ENCODE measurements at places on chromosomes 2 and 18. TPM values are rescaled to one million over a fixed set of nuclear protein-coding genes. Genes with fewer than 3 reads are reported as not detected.

The SOWAHC gene
- 25.6 TPM for total RNA-seq

DNA sequence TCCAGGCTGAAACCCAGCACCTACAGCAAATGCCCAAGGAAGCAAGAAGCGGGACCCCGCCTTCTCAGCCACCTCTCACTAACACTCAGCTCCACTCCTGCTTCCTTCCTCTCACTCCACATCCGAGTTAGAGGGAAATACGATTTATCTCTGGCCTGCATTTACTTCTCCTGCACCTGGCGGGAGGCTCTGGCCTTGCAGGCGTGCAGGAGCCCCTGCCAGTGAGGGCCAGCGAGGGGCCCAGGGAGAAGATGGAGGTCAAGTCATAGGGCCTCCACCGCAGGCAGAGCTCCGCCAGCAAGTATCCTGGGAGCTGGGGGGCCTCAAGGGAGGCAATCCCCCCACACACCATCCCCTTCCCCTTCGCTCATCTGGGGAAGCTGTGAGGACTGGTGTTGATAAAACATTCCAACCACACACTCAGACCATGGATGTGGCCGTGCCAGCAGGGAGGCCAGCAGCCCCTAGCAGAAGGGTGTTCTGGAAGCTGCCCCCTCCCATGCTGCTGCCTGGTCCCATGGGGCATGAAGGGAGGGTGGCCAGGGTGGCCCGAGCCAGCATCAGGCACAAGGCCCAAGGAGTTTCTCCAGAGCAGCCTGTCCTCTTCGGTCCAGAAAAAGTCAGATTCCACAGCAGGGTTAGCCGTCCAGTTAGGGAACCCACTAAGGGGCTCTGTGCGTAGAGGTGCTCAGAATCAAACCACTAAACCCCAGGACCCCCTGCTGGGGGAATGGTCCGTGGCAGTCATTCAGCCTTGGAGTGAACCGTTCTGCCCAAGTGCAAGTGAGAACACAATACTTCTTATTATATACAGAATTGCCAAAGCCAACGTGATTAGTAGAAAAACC lies 91.2 kb downstream of the HDAC4 start:
- no peak overlapping the region for H3K27ac ChIP-seq
- H3K4me3 ChIP-seq: no peak overlapping the region
- no peaks in the 10 kb centered on the region for H3K27me3 ChIP-seq
- no peaks in the 10 kb centered on the region for H3K4me1 ChIP-seq
- DNase-seq: no peak

The PLGLB1 gene
- total RNA-seq: 0.74 TPM

The KCTD1 gene
- total RNA-seq: 29.5 TPM

DNA sequence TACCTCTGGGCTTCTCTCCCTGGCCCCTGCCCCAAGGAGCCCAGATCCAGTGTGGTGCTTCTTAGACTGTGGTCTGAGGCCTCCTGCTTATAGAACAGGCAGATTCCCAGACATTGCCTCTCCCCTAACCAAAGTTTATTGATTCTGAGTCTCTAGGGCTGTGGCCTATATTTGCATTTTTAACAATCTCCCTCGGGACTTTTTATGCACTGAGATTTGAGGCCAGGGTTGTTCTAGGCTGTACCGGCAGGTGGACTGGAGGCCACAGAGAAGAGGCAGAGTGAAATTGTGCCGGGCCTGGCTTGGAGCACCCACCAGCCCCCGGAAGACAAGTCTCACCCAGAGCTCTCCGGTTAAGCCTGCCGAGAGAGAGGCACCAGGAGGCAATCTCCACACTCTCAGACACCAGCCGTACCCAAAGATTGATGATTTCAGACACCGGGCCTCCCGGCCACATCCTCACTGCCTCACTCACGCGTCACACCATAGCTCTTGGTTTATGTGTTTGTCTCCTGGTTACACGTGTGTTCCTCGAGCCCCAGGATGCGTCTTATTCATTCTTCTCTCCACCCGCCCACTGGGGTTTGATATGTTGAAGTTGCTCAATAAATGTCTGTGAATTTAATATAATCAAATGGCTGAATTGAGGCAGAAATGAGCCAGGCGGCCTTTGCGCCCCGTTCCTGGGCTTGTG lies 203.7 kb downstream of the KLHL29 start:
- H3K27me3 ChIP-seq: no peaks in the 10 kb centered on the region
- no peak for DNase-seq
- no peak overlapping the region for H3K4me3 ChIP-seq

The LCT gene
- total RNA-seq: not detected

DNA sequence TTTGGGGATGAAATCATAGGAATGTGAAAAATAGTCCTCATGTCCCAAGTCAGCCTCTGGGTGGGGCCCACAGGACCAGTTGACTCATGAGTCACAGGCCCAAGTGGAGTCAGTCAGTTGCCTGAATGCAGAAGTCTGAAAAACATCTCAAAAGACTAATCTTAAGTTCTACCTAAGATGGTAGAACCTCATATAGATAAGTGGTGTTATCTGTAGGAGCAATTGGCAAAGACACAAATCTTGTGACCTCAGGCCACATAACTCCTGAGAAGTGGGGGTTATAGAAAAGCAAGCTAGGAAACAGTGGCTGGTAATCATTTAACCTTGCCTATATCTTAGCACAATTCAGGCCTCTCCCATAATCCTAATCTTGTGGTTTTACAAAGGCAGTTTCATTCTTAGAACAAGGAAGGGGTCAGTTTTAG lies 257.1 kb upstream of the SPOPL start:
- H3K4me3 ChIP-seq: no peak overlapping the region
- H3K36me3 ChIP-seq: no peaks in the 10 kb centered on the region
- no peak for DNase-seq
- H3K27me3 ChIP-seq: no peaks in the 10 kb centered on the region
- H3K27ac ChIP-seq: no peak overlapping the region

GRCh38 chr2:188278388-188279092 lies 13.1 kb upstream of the GULP1 start:
- no peaks in the 10 kb centered on the region for H3K27me3 ChIP-seq
- DNase-seq: no peak
- H3K4me3 ChIP-seq: no peak overlapping the region
- H3K27ac ChIP-seq: no peak overlapping the region
- H3K4me1 ChIP-seq: no peaks in the 10 kb centered on the region

All from MCF 10A (cell line).